ENCODE measurements at places on chromosomes 3 and 15.

DNA sequence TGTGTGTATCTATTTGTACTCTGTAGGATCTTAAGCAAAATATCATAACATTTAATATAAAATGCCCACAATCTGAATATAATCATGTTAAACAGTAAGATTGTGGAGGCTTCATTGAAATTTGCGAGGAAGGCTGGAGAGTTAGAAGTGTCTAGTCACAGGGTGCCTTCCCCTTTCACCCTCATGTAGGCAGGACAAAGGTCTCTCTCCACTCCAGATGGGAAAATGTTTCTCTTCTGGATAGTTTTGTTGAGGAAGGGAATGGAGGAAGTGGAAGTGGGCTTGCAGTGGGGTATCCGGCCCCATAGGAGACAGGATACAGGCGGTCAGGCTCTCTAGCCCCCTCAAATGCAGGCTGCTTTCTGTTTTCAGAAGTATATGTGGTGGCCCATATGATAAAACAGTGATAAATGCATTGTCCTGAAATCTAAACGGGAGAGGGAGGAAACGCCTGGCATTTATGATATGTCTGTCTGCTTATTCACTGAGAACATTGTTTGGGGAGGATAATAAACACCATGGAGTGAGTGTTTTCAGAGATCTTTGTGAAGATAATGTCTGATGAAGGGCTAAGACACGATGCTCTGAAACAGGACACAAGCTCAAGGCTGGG is 13.3 kb upstream of the MYZAP start:
- DNase-seq, result no peak

GRCh38 chr15:100880139-100880896 is 687 bp downstream of the ALDH1A3 start:
- DNase-seq, result no peak

DNA sequence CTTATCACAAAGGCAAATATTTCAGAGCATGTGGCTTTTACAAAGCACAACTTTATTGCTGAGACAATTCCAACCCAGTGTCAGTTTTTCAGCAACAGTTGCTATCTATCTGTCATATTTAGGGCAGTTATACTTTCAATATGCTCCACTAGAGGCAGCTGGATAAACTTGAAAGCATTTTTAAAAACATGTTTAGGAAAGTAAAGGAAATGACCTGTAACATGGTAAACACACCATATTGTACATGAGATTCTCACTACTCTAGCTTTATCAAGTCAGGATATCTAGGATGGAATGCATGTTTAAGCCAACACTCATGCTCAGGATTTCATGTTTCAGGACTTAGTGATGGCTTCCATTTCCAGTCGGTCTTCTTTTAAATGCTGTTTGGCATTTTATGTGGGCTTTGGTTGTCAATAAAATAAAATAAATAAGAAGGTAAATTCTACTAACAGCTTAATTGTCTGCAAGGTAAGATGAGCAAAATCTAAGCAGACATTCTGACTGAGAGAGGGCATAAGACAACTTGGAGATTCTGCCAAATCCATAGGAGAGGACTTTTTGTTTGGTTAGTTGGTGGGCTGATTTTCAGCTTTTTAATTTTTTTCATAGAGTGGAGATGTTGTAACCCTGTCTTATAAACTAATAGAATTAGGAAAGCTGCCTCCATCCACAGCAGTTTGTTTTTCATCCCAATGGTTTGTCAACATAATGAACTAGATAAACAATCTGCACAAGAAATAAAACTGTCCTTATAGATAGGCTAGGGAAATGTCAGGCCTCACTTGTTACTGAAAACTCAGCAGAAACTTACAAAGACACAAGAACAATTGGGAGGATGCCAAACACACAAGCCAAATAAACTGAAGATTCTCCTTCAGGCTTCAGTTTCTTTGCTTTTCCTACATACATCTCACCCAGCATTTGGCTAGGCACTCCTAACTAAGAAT is 63.4 kb upstream of the CPB1 start:
- no peak for DNase-seq

- no peak for DNase-seq
These were observed 67.8 kb downstream of the TPRG1 start for GRCh38 chr3:189239616-189240015.

GRCh38 chr3:133926736-133927539 is 31.3 kb upstream of the RAB6B start:
- DNase-seq, result no peak

DNA sequence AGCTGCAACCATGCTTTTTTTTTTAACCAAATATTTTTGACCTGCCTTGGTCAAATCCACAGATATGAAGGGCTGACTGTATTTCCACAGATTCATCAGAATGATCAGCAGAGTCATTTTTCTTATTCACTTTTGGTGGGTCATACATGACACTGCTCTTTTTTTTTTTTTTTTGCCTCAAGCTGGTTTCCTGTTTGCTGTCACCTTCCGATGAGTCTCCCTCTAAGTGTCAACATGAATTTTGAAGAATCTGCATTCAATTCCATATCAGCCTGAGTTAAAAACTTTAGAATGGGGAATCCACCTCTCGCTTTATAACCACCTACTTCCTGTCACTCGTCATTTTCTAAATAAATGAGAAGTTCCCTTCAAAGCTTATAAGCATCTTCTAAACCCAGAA is 2.2 kb upstream of the SLC12A8 start:
- DNase-seq, result no peak

DNA sequence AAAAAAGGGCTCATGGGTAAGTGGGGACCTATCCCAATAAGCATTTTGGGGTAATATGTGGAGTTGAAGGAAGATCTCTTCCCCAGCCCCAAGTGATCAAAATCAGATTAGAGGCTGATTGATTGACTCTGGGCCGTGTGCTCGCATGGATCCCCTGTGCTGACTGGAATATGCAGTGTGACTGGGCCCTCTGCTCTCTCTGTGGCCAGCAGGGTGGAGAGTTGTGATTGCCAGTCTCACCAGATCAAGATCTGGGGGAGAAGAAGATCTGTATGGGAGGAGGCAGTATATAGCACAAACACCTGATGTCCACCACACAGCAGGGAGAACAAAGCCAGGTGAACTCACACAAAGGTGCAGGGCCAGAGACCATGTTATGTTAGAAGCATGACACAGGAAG is 8.8 kb downstream of the NUDT16 start:
- no peak for DNase-seq

Measured in activated CD8-positive, alpha-beta memory T cell treated with anti-CD3 and anti-CD28 coated beads, Interleukin-2, amount 50 U/mL, for 4 hours (primary cell).